ENCODE measurements at places on chromosomes 2 and 18. TPM values are rescaled to one million over a fixed set of nuclear protein-coding genes. Genes with fewer than 3 reads are reported as not detected.

The INPP1 gene
- 19.4 TPM for total RNA-seq

The SLC9A2 gene
- total RNA-seq: 0.19 TPM

The AQP12B gene
- total RNA-seq: not detected

The SP5 gene
- 1.4 TPM for total RNA-seq

The CYS1 gene
- 0.46 TPM for total RNA-seq

The CACNB4 gene
- 0.31 TPM for total RNA-seq

The MC4R gene
- not detected for total RNA-seq

All from activated T-cell treated with anti-CD3 and anti-CD28 coated beads, Interleukin-2, amount 50 U/mL, for 72 hours (primary cell).